ENCODE measurements at places on chromosomes 1 and 21. TPM values are rescaled to one million over a fixed set of nuclear protein-coding genes. Genes with fewer than 3 reads are reported as not detected.

The TSPAN1 gene
- 8.9 TPM for total RNA-seq

The TPTE gene
- total RNA-seq, result not detected

DNA sequence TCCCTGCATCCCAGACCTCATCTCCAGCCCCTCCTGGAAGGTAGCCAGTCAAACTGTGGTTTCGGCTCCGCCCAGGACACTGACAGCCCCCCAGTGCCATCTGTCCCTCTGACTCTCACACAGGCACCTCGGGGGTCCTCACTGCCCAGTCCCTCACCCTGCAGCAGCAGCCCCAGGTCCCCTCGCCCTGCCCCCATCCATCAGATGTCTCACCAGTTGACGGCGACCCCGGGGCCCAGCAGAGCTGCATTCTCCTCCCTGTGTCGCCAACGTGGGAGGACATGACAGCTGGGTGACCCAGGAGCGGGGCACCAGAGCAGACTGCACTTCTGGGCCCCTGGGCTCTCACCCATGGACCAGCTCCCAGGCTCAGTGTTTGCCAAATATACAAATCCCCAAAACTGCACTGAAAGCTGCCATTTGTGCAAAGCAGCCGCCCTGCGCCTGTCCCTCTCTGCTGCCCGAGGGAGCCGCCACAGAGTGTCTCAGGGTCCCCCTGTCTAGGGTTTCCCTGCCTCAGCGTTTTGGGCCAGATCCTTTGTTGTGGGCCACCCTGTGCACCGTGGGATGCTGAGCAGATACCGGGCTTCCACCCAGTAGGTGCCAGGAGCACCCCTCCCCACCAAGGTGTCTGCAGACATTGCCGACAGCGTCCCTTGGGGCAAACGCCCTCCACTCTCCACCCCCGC is 48.2 kb downstream of the PRDM15 start:
- DNase-seq, result no peak

DNA sequence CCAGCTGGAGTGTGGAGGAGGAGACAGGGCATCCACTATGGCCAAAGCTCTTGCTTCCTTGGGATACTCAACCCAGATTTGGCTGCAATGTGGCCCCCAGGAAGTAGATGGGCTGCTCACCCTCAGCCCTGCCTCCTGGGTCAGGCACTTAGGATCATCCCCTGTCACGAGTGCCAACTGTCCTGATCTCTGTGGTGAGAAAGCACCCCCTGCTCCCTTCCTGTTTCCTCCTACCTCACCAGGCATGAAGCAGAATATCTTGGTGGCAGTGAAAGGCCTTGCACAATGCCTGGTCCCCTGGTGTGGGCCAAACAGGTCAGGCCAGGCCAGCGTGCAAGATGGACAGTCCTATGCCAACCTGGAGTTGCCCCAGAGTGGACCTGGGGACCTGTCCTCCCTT is 211.7 kb downstream of the GRIK3 start:
- no peak for DNase-seq

GRCh38 chr1:245084551-245084950 is 70.2 kb upstream of the KIF26B start:
- no peak for DNase-seq

The ATP1A2 gene
- total RNA-seq, result 229 TPM

DNA sequence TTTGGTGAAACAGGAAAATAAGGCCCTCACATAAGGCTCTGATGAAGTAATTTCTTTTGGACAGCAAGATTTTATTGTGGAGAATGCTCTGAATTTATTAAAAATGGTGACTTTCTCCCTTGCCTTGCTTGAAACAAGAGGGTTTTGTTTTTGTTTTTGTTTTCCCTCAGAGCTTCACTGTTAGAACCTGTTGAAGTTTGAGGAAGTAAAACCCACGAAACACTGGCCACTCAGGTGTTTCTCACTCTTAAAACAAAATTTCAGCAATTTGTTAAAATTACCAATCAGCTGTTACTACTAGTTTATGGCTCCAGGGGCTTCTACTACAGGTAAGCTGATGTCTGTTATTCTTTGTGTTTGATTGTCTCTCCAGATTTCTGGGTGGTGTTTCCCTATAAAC is 112.6 kb upstream of the B3GALT2 start:
- DNase-seq, result no peak

The LCE3E gene
- total RNA-seq, result not detected

DNA sequence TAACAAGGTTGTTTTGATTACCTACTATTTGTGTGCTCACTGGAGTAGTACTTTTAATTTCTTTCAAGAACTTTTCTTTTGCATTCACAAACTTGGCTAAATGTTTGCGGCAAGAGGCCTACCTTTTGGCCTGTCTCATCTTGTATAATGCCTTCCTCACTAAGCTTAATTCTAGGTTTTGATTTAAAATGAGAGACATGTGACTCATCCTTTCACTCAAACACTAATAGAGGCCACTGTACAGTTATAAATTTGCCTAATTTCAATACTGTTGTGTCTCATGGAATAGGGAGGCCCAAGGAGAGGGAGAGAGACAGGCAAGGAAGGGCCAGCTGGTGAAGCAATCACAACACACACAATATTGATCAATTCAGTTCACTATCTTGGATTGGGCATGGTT is 66.1 kb downstream of the ZNF644 start:
- DNase-seq, result no peak
